Gastrocnemius medialis (tissue), 4 donors: ENCODE measurements at places on chromosomes 2 and 18.

- no peaks in the 10 kb centered on the region for H3K27me3 ChIP-seq
- no peak overlapping the region for H3K27ac ChIP-seq
- no peak overlapping the region for H3K4me3 ChIP-seq
- no peak for DNase-seq
- H3K4me1 ChIP-seq = peaks cover 5% of the 10 kb centered on the region
These were observed 339.2 kb downstream of the PDE11A start for GRCh38 chr2:177733322-177733855.

- H3K4me1 ChIP-seq = no peaks in the 10 kb centered on the region
- no peak for DNase-seq
- no peak overlapping the region for H3K4me3 ChIP-seq
These were observed 22.3 kb downstream of the DTNB start for GRCh38 chr2:25651066-25651465.

GRCh38 chr18:49487711-49488310 is 777 bp upstream of the C18orf32 start:
- peak overlapping the region; percentile 93 for H3K4me3 ChIP-seq
- H3K36me3 ChIP-seq = peaks cover 2% of the 10 kb centered on the region
- H3K27me3 ChIP-seq = no peaks in the 10 kb centered on the region
- peak overlapping the region; percentile 94 for H3K27ac ChIP-seq

GRCh38 chr2:224971214-224971613 is 71.1 kb downstream of the DOCK10 start:
- peaks cover 6% of the 10 kb centered on the region for H3K4me1 ChIP-seq
- no peak for DNase-seq
- no peaks in the 10 kb centered on the region for H3K27me3 ChIP-seq
- H3K27ac ChIP-seq = no peak overlapping the region
